Choroid plexus epithelial cell (primary cell): ENCODE measurements at places on chromosomes 13 and 19.

DNA sequence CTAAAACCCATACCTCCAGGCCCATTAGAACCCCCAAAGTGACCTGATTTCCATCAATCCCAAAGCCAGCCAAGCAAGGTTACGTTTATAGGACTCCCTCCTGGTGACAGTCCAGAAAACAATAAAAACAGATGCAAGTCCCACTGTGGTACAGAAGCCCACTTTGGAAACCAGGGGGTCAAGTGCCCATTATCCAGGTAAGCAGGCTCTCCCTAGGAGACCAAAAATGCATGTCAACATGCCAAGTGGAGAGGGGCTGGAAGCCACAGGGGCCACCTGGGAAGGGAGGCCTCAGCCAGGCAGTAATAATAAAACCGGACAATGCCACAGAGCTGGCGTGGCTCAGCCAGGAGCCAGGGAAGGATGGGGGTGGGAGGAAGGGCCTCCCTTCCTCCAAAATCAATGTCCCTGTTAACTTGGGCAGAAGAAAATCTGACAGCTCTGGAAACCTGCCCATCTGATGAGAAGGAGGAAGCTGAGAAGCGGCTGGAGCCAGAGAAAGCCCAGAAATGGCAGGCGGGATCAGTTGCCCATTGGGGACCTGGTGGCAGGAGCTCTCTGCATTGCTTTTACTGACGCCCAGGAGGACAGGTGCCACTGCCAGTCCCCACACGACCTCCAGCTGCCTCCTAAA, 160.4 kb downstream of the ZIC5 start:
- DNase-seq = no peak

DNA sequence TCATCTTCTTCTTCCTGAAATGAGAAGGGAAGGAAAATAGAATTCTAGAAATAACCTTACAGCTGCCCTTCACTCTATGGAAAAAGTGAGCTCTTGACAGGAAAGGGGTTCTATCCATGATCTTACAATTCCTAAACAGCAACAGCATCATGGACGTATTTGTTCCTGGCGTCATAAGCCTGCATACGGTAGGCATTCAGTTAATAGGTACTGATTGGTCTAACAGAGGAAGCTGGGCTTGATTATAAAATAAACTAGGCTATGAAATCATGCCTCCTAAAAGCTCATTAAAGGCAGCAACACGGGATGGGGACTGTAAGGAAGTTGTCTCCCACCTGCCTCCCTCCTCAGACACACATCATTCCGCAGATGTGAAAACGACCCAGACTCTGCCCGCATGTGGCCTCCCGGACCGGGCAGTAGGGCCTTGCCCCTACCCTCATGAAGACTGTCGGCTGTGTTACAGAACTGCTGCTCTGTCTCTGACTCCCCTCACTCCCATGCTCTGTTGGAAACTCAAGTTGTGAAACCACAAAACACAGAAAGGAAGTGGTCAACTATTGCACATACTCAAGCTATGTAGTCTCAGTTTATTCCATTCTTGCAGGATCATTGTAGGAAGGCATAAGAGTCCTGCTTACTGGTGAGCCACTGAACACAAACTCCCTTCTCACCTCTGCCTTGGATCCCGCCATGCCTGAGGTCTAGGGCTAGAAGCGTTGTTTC, 129.8 kb downstream of the DLEU7 start:
- DNase-seq = peak; percentile 97

DNA sequence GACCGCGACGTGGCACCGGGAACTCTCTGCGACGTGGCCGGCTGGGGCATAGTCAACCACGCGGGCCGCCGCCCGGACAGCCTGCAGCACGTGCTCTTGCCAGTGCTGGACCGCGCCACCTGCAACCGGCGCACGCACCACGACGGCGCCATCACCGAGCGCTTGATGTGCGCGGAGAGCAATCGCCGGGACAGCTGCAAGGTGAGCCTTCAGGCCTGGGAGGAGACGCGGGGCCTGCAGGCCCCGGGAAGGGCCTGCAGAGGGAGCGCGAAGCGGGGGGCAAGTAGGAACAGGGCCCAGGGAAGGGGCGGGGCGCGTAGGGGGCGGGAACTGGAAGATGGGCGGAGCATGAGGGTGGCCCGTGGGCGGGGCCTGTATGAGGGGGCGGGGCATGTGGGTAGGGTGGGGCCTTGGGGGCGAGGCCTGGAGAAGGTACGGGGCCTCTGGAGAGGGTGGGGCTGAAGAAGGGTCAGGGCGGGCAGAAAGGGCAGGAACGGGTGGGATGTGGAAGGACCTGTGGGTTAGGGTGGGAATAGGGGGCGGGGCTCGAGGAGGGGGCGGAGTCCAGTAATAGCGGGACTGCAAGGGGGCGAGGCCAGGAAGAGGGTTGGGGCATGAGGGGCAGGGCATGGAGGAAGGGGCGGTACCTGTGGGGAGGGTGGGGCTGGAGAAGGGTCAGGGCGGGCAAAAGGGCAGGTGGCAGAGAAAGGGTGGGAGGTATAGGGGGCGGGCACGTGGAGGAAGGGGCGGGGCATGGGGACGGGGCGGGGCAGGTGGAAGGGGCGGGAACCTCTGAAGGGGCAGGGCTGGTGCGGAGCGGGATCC, 2.5 kb downstream of the CFD start:
- peak; percentile 31 for DNase-seq

DNA sequence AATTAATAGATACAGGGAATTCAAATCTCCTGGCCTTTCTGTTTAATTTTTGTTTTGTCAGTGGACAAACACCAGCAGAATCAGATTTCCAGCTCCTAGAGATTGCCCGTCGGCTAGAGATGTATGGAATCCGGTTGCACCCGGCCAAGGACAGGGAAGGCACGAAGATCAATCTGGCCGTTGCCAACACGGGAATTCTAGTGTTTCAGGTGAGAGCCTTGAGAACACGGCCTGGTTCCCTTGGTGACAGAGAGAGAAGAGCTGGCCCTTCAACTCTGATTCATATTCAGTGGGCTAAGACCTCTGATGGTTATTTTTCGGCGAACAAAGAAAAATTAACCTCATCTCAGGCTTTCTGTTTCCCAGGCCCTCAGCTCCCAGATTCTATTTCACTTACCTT, 191.3 kb downstream of the STK24 start:
- DNase-seq = no peak

- DNase-seq = no peak
These were observed 45.8 kb downstream of the MLLT1 start for GRCh38 chr19:6233827-6234511.

DNA sequence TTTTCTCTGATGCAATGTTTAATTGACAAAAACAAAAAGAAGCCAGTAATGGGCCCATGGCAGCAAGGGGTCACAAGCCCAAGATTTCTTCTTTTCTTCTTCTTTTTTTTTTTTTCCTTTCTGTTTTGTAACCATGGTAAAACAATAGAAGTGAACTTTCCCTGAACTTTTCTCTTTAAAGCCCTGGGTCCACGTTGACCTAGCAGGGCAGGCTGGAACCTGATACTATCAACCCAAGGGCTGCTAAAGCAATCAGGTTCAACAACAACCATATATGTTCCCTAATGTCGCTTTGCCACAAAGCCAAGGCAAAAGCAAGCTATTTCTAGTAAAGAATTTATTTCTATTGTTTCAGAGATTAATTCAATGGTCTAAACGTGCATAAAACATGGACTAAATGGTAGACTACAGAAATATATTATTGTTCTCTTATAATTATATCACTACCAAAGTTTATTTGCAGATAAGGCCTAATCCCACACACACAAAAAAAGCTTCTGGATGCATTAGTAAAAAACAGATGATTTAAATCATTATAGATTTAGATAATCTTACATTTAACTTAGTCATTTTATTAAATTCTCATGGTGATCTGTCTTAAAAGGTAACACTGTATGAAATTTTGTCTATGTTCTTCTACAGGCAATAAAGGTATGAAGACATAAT, 153.9 kb downstream of the DACH1 start:
- DNase-seq = peak; percentile 68

- no peak for DNase-seq
These were observed 11.5 kb upstream of the SERPINE3 start for GRCh38 chr13:51327961-51328360.

GRCh38 chr13:51844862-51845573, at the start of gene TMEM272:
TSS of gene TMEM272 (minus strand) at chr13:51845177. CDS start at chr13:51838530, 6,647 bp downstream.
- peak; percentile 47 for DNase-seq
